ENCODE measurements at places on chromosomes 6 and 20.

GRCh38 chr6:145031962-145032361, 703.4 kb downstream of the EPM2A start:
- DNase-seq: no peak

- no peak for DNase-seq
Measured at GRCh38 chr6:33189164-33189563, 3.1 kb downstream of the COL11A2 start.

GRCh38 chr6:149560736-149561135, 5.4 kb upstream of the GINM1 start:
- DNase-seq: no peak

DNA sequence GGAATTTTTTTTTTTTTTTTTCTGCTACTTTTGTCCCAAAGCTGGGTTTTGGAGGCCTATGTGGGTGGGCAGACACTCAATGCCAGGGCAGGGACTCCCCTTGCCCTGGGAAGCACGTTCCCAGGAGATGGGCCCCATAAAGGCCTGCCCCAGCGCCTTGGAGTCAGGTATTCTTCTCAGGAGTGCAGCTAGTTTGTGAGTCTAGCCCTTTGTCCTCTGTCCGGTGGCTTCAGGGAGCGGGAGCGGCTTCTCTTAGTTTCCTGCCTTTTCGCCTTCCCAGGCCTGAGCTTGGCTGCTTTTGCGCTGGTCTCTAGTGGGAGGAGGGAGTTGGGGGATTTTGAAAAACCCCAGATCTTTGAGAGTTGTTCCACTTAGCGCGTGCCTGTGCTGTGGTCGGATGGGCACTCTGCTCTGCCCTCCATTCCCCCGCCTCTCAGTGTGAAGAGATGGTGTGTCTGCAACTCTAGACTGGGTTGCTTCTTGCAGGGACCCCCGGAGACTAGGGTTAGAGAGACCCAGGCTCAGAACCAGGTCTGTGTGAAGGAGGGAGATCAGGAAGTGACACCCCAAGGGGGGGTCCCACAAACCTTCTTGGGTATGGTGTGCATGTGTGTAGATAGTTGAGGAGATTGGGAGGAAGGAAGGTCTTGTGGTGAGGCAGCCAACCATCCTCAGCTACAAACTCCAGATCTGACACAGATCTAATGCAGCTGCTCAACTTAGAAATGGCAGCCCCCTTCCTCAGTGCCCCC, 1.3 kb downstream of the PLCG1 start:
- no peak for DNase-seq

DNA sequence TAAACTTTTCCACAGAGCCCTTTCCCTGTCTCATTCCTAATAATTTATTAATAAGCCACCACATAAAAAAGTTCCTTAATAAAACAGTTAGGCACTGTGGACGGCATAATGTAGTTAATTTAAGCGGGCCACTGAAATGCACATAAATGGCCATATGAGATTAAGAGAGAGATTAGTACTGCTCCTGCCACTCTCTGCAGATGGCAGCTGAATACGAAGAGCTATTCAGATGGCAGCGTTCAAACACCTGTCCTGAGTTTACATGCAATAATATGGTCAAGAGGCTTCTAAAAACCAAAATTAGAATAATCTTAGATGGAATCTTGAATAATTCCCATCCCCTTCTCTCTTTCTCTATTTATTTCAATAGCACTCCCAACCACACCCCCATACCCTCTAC, 461.8 kb downstream of the PKHD1 start:
- no peak for DNase-seq

GRCh38 chr6:22184371-22184770, 112.5 kb downstream of the PRL start:
- DNase-seq: no peak

DNA sequence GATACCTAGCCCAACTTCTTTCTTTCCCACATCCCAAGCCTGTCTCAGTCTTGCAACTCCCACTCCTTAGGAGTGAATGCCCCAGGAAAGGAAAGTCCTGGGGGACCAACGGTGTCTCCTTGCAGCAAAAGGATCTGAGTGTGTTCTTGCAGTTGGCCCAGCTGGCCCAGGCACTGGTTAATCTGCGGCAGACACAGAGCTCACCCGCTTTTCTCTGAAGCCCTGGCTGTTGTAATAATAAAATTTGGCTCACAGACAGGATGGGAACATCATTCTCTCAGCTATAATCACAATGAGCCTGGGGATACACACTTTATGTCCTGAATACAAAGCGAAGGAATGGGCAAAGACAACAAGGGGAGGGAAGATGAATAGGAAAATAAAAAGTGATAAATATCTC, 287.0 kb upstream of the PRND start:
- no peak for DNase-seq

GRCh38 chr6:113645576-113645970, 211.6 kb upstream of the MARCKS start:
- DNase-seq: no peak

- no peak for DNase-seq
Measured at GRCh38 chr20:31979713-31980426, 11.9 kb downstream of the XKR7 start.

- DNase-seq: no peak
Measured at GRCh38 chr6:72755752-72756151, 133.9 kb downstream of the KCNQ5 start.

DNA sequence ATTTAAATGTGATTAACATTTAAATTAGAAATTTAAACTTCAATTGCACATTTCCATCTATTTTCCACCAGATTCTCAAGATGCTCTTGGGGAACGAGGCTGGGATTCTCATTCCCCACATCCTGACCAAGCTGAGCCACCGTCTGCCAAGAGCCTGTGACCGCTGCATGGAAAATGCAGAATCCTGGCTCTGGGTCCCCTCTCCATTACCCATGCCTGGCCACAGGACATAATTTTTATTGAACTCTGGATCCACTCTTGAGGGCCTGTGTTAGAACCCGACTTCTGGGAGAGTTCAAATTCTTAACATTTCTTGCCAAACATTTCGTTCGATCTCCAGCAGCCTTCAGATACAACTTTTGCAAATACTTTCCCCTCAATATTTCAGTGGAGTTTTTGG, 201.6 kb upstream of the SNX9 start:
- no peak for DNase-seq

DNA sequence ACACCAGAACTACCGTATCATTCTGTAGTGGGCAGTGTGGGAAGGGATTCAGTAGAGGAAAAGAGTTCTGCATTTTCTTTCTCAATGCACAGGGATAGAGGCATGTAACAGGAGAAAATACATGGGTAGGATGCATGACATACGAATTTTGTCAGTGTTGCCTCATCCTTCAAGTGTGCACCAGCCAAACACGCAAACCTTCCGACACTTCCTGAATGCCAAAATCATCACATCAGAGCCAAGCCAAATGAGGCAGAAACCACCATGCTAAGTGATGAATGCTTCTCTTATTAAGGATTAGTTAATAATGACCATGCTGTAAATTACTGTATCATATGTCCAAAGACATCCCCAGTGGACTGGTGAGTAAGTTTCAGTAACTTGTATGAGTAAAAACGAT, 27.3 kb downstream of the RAMACL start:
- no peak for DNase-seq

DNA sequence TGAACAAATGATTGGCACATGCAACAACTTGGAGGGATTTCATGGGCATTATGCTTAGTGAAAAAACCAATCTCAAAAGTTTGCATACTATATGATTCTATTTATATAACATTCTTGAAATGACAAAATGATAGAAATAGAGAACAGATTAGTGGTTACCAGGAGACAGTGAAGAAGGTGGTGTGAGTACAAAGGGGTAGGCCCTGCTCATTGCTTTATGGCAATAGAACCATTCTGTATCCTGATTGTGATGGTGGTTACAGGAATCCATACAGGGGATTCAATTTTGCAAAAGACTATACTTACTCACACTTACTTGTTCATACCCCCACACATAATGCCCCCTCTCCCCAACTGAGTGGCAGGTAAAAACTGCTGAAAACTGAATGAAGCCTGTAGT, 30.2 kb upstream of the LAMA4 start:
- DNase-seq: no peak

DNA sequence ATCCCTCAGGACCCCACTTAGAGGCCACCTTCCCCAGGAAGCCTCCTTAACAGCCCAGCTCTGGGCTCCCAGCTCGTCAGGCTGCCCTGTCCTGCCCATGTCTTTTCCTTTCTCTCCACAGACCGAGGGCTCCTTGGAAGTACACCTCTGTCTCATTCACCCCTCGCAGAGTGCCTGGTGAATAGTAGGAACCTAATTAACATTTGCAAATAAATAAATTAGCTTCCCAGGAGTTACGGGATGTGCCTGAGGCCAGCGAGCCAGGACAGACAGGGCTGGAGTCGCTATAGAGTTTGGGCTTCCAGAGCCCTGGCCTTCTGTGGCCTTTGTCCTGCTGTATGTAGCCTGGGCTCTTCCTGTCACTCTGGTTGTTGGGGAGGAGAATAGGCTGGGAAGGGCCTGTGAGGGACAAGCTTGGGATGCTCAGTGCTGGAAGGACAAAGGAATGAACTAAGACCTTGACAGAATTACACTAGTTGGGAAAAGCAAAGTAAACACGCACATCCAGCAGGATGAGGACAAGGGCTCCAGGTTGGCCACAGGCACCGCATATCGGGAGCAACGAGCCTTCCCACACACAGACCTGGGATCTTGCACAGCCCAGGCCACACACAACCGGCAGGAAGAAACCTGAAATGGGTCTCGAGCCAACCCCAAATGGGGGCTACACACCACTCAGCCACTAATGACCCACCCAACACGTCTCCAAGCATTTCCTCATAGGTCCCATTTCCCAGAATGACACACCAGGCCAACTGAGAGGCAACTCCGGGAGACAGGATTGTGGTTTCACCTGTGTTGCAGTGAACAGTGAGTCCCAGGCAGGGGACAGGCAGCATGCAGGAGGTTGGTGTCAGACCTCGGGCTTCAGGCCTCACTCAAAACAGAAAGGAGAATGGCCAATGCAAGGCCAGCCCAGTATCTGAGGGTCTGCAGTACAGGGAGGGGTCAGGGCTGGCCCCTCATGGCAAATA, 9.7 kb downstream of the MAP1LC3A start:
- no peak for DNase-seq

DNA sequence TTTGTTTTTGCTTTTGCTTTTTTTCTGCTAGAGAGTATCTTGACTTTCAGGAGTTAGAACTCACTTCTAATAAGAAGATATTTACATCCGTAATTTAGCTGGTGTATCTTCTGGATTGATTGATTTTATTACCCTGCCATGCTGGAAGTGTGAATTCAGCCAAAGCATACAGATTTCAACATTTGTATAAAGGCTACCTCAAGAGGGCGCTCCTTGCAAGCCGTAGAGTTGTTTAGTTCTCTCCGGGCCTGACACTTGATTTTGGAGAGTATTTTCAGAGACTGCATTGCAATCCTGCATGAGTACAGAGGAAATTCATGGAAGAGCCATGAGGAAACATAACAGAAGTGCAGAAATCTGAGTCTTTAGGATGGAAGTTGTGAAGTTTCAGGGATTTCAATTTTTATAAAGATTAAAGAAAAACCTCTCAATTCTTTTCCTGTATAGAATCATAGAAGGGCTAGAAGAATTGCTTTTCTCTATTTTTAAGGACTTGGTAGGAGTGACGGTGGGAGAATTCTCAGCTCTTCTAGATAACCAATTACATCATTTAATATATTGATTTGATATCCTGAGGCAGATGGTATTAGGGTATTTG, 66.7 kb upstream of the TIAM2 start:
- DNase-seq: no peak

DNA sequence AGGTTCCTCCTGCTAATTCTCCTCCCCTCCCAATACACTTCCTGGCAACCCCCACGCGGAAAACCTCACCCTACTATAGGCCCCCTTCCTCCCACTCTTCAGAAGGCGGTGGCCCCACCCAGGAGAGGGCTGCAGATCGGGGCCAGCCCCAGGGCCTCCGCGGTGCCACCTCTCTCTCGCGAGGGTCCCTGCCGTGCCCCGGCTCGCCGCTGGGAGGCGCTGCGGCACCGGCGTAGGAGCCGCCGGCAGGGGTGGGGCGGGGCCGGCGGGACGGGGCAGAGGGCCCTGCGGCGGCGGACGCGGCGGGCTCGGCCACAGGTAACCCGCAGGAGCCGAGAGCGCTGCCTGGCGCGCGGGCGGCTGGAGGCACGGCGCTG, at the start of gene ANKRD6:
Gene ANKRD6 (plus strand): TSS at position 278 of the 377 bp plus-strand sequence. CDS start 133,825 bp downstream, outside the sequence.
- DNase-seq: peak; percentile 94

DNA sequence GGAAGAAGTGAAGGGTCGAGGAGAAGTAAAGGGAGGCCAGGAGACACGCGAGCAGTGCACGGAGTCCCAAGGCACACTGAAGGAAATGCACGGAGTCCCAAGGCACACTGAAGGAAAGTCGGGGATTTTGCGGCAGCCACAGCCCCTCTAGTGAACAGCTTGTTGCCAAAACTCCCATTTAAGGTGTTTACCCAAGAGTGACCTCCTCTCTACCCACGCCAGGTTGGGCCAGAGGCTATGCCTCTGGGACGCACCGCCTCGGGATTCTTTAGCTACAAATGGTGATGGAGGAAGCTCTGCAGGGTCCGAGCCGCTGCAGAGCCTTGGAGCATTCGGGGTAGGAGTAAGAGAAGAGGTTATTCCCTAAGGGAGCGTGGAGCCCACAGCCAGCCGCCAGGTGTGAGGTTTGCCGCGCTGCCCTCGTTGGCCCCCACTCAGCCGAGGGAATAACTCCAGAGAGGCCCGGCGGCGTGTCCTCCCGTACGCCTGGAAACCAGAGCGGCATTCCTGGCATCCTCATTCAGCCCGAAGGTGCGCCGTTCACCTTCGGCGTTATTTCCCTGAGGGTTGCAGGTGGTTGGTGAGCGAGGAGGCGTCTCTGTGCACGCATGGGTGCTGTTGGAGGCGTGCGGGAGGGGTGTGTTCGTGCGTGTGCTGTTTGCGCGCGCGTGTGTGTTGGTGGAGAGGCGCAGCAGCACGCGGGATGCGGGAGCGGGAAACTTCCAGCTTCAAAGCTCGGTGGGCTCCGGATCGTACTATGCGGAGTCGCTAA, 3.4 kb upstream of the MAFB start:
- DNase-seq: no peak

DNA sequence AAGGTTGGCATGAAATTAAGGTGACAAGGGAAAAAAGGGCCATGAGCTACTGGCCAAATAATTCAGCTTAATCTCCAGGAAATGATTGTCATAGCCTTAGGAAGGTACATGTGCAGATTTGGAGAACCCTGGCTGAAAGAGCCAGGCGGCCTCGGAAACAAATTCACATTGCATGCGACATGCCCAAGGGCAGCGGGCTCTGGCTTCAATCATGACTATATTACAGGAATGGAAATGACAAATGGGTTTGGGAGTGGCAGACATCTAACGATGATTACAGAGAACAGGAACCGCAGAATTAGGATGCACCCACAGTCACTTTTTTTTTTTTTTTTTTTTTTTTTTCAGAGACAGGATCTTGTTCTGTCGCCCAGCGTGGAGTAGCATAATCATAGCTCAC, 112.4 kb upstream of the SALL4 start:
- DNase-seq: no peak

All from right cardiac atrium (tissue), 5 donors.